ENCODE measurements at places on chromosomes 4 and X.

GRCh38 chrX:82961129-82961528 lies 547.0 kb upstream of the POU3F4 start:
- DNase-seq = no peak

DNA sequence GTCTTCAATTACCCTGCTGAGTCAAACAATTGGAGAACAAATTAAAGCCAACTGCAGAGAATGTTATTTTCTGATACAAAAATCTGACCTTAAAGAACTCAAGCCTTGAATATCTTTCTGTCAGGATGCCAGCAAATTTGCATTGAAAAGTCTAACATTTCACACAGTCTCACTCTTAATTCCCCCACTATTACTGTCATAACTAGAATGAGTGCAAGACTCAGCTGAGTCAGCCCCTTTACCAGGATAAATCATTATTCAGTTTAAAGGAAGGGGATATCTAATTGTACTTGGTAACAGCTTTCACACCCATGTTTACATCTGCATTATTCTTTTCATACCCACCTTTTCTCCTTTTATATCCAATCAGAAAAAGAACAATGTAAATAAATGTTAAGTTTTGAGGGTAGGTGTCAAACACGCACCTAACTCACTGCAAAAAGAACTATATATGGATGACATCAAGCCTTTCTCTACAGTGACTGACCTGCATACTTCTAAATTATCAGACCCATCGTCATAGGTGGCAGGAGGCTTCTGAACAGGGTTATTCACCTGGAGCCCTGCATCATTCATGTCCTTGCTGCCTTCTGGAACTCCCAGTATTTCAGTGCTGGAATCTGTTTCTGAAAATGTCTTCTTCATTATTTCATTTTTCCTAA lies 117.4 kb downstream of the TMA16 start:
- no peak for DNase-seq

- no peak for DNase-seq
These were observed 281.4 kb downstream of the LDB2 start for GRCh38 chr4:16617011-16617410.

DNA sequence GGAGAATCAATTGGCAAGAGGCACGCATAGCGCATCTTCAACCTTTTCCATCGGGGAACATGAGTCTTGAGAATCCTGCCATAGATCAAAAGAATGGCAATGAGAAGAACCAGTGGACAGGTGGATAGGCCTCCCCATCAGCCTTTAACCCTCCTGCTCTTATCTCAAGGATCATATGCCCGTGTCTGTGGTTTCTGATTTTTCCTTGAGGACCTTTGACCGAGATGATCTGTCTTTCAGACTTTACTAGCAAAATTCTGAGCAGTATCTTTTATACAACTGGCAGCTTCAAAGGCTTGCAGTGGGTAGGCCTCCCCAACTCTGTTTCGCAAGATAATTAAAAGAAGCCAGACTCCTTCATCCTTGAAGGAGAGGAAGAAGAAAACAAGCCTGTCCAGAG lies 174.4 kb downstream of the REPS2 start:
- DNase-seq = no peak

DNA sequence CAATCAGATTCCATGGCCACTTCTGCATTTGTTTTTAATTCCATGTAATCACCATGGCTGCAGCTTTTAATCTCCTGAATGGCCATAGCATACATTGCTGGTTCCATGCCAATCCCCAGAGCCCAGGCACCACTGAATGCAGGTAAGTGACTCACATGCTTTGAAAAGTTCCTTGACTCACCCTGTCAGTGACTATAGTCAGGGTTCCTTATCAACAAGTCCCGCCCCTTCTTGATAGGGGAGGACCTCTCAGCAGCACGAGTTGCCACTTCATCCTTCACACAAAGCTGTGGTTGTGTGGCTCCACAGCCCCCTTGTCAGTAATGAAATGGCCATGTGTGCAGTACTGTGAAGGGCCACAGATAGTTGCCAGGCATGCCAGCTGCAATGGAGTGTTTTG lies 516.6 kb downstream of the PPARGC1A start:
- DNase-seq = no peak

DNA sequence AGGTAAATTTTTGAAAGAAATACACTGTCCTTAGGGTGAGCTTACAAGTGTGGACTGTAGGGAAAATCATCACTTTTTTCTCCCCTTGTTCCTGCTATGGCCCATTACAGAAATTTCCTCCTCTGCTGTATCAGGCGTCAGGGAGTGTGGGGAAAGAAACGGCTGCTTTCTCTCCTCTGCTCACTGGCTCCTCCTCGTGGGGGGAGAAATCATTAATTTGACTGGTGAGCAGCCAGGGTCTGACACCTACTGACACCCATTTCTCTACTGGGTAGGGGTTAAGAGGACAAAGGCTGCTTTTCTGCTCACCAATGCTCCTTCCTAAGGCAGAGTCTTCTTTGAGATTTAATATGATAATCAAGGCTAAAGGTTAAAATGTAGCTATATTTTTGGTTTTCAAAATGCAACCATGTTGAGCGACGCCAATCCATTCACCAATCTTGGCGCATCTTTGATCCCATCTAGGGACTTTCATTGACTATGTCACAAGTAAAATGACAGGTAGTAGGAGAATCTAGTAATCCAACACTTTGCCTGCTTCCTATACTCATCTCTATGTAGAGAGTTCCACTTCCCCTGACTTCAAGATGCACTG lies 25.1 kb downstream of the SETD7 start:
- no peak for DNase-seq

DNA sequence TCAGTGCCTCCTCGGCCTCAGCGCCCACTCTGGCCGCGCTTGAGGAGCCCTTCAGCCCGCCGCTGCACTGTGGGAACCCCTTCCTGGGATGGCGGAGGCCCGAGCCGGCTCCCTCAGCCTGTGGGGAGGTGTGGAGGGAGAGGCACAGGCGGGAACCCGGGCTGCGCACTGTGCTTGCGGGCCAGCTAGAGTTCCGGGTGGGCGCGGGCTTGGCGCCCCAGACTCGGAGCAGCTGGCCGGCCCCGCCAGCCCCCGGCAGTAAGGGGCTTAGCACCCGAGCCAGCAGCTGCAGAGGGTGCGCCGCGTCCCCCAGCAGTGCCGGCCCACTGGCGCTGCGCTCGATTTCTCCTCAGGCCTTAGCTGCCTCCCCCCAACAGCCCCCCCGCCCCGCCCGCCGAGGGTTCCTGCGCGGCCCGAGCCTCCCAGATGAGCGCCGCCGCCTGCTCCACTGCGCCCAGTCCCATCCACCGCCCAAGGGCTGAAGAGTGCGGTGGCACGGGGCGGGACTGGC lies 1137.0 kb downstream of the PCDH18 start:
- DNase-seq = no peak

DNA sequence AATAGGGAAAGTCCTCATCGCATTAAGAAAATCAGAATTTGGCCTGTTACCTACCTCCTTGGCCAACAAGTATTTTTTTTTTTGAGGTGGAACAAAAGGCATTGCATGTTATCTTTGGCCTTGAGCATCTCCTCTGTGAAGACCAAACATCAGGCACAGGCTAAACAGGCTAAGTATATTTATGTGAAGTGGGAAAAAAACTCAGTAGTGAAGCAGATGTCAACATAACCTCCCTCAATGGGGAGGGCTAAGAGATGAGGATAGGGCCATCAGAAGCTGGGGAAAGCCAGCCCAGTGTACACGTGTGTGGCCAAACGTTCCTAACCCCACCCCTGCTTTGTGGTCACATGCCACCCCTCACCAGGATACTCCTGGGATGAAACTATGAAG lies 102.5 kb downstream of the FNIP2 start:
- no peak for DNase-seq

GRCh38 chrX:38634665-38635064 lies 73.3 kb downstream of the TSPAN7 start:
- no peak for DNase-seq

- no peak for DNase-seq
These were observed 57.4 kb downstream of the PJA1 start for GRCh38 chrX:69107747-69108401.

GRCh38 chrX:113287761-113288160 lies 447.1 kb upstream of the AMOT start:
- DNase-seq = no peak

DNA sequence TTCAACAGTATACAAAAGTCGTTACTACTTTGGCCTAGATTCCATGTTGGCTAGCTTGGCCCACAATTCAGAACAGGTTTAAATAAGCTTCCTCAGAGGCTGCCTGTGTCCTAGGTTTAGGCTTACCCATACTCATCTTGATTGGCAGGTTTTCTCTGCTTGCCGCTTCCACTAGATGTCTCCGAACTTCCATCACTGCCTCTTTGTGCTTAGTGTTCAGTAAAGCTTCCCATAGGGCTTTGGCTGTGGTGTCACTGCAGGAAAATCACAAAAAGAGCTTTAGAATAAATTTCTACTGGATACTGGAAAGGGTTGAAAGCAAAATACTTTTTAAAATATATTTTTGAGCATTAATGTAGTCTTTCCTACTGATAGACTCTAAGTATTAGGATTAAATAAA lies 52.4 kb downstream of the SCFD2 start:
- no peak for DNase-seq

DNA sequence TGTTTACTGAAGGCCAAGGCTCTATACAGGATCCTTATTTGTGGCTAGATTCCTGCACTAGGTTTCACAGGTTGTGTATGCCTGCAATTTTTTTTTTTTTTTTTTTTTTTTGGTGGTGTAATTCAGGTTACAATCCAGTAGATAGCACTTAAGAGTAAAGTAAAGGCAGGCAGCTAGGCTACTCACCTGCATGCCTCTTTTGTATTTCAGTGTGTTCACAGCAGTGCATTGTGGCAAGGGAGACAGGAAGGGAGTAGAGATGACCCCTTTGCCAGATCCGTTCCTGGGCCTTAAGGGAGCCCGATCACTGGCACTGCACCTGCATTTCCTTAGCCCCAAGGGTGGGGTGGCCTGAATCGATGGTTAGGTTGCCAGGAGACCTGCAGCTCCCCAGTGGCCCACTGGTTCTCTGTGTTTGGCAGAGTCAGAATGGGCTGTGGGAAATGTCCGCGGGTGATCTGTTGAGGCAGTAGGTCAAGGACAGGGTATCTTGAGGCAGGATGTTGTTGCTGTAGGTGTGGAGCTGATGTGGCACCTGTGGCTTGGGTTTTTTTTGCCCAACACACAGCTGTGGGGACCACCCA lies 374.9 kb upstream of the AADAT start:
- no peak for DNase-seq

GRCh38 chrX:40213092-40213491 lies 115.3 kb upstream of the BCOR start:
- no peak for DNase-seq

GRCh38 chrX:68829582-68830418 lies 979 bp downstream of the EFNB1 start:
- no peak for DNase-seq

DNA sequence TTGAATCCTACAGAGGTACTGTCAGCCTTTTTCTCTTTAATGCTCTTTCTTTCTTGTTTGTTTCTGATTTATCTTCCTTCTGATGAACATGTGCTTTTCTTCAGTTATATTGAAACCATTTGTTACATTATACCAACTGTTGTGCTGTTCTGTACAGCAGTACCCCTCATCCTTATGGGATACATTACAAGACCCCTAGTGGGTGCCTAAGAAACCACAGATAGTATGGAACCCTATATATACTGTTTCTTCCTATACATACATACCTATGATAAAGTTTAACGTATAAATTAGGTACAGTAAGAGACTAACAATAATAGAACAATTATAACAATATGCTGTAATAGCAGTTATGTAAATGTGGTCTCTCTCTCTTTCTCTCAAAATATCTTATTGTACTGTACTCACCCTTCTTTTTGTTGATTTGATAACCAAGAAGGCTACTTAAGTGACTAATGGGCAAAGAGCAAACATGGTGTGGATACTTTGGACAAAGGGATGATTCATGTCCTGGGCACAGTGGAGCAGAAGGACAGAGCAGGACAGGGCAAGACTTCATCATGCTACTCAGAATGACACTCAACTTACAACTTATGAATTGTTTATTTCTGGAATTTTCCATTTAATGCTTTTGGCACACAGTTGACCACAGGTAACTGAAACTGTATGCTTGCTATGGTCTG lies 10.7 kb upstream of the YIPF7 start:
- no peak for DNase-seq

DNA sequence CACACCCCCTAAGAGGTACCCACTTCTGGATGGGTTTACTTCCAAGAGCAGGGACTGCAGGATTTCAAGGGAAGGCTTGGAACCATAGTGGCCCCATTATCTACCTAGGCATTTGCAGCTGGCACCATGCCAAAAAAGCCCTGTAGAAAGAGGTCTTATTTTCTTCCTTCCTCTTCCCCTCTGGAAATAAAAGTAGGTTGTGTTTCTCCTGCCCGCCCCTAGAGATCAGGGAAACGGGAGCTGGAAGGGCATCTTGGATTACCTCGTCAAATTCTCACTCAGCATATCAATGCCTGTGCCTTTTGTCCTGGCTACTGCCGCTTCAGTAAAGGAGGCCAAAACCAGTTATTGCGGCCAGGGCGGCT lies 1.6 kb downstream of the SCD5 start:
- no peak for DNase-seq

GRCh38 chr4:6770581-6771228 lies 11.8 kb upstream of the KIAA0232 start:
- no peak for DNase-seq

DNA sequence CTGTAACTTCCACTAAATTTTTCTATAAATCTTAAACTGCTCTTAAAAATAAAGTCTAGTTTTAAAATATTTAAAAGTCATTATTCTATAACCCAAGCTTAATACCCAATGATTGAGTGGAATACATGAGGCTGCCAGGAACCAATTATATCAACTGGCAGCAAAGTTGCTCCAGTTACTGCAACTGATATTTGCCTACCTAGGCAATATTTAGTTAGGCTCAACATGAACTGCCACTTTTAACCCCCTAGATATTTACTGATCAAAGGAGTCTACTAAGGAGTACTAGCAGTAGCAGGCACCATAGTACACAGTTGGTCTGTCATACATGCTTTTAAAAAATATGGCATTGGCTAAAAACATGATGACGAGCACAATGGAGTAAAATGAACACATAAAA lies 29.9 kb upstream of the RADX start:
- DNase-seq = no peak

DNA sequence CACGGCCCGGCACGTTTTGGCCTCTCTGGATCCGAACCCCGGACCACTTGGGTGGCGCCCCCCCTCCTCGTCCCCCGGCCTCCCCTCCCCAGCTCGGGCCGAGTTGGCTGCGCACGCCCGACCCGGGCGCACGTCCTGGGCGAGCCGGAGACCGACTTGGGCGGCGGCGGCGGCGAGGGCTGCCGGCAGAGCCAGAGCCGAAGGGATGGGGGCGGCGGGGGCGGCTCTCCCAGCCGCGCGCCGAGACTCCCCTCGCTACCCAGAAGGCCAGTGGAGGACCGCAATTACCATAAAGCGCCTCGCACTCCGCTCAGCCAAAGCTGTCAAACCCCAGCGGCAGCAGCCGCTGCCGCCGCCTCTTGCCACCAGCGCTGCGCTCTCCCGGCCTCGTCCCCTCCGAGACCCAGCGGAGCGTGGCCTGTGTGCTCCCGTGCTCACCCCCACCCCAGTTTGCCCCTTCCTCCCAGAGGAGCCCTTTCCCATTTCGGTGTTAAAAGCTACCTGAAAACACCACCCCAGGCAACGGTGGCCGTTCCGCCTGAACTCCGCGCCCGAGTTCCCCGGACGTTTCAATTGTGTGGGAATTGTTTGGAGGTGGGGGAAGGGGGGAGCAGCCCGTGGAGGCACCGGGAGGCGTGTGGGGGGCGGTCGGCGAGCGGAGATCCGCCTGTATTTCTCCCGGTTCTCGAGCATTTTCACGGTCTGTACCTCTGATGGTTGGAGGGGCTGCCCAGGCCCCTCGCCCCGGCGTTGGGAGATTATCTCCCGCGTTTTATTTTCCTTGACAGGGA lies 701 bp upstream of the BCOR start:
- DNase-seq = no peak
